ENCODE measurements at places on chromosomes 5 and 9. TPM values are rescaled to one million over a fixed set of nuclear protein-coding genes. Genes with fewer than 3 reads are reported as not detected.

Gene SLC46A2
- total RNA-seq, result not detected

Gene CRAT
- total RNA-seq, result 24.9 TPM

Gene PCDHA13
- total RNA-seq, result not detected

Gene CER1
- not detected for total RNA-seq

Gene IL31RA
- 0.06 TPM for total RNA-seq

Gene FREM1
- total RNA-seq, result not detected

Gene LCN6
- total RNA-seq, result not detected

Gene EPB41L4A
- total RNA-seq, result 44.6 TPM

Gene ZNF474
- total RNA-seq, result not detected

Gene ADAMTS12
- 0.65 TPM for total RNA-seq

Gene GCNT4
- total RNA-seq, result 0.25 TPM

Gene PRDM9
- total RNA-seq, result not detected

Gene PLCXD3
- total RNA-seq, result 0.19 TPM

Gene LURAP1L
- total RNA-seq, result 11.3 TPM

Gene PRLR
- not detected for total RNA-seq

Gene KCNMB1
- not detected for total RNA-seq

Gene SH3GL2
- 0.06 TPM for total RNA-seq

Gene ARHGEF39
- 0.65 TPM for total RNA-seq

Gene NEUROG1
- not detected for total RNA-seq

Gene FBP2
- not detected for total RNA-seq

Gene IFNA2
- not detected for total RNA-seq

Gene MSX2
- total RNA-seq, result not detected

Gene PAXX
- 10.7 TPM for total RNA-seq

Gene SNCB
- total RNA-seq, result 1.1 TPM

Gene PDE6A
- total RNA-seq, result 0.06 TPM

Gene ECPAS
- 120 TPM for total RNA-seq

Gene ERP44
- 5.3 TPM for total RNA-seq

Gene MLANA
- total RNA-seq, result not detected

Gene ZNF367
- total RNA-seq, result 9.6 TPM

Gene PCDHB15
- total RNA-seq, result 1.2 TPM

Gene MEGF10
- 0.16 TPM for total RNA-seq

Gene PCDHB13
- total RNA-seq, result 3.3 TPM

Gene ACTBL2
- total RNA-seq, result under 0.01 TPM

Data from bladder microvascular endothelial cell (primary cell).